ENCODE measurements at places on chromosomes 16 and 17. TPM values are rescaled to one million over a fixed set of nuclear protein-coding genes. Genes with fewer than 3 reads are reported as not detected.

Gene LRRC45
- polyA plus RNA-seq = 30.3 TPM

Gene OR2C1
- not detected for polyA plus RNA-seq

Gene CTU2
- polyA plus RNA-seq = 16.5 TPM

Gene ZNF598
- 47.8 TPM for polyA plus RNA-seq

Gene ESRP2
- polyA plus RNA-seq = 0.39 TPM

Gene ABCA8
- 2.3 TPM for polyA plus RNA-seq

Gene SOX8
- polyA plus RNA-seq = not detected

Gene BCAS3
- polyA plus RNA-seq = 5.9 TPM
